ENCODE measurements at places on chromosomes 5 and 9.

DNA sequence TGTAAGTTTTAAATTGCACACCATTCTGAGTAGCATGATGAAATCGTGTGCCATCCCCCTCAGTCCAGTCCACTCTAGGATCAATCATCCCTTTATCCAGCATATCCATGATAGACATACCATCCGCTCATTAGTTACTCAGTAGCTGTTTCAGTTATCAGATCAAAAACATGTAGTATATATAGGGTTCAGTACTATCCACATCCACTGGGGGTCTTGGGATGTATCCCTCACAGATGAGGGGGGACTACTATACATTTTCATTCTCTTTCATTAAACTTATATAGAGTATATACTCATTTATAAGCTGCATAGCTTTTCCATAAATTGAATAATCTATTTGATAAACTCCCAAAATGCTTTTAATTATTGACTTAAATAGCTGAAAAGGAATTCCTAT is 67.6 kb downstream of the MEIKIN start:
- no peak for DNase-seq

DNA sequence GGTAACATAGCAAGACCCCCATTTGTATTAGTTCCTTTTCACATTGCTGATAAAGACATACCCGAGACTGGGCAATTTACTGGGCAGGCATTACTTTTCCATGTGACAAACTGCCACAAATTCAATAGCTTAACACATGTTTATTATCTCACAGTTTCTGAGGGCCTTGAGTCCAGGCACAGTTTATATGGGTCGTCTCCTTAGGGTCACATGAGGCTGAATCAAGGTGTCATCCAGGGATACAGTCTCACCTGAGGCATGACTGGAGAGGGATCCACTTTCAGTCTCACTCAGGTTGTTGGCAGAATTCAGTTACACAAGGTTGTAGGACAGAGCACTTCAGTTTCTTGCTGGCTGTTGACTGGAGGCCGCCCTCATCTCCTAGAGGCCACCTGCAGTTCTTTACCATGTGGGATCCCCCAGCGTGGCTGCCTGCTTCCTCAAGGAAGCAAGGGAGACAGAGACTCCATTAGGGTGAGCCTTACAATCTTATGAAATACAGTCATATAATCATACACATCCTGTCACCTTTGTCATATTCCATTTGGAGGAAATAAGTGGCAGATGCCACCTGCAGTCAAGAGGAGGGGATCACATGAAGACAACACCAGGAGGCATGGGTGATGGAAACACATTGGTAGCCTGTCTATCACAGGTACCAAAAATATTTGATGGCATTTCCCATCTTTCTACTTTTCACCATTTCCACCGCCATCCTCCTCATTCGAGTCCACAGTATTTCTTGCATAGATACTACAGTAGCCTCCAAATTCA is 15.1 kb upstream of the ERAP1 start:
- no peak for DNase-seq

DNA sequence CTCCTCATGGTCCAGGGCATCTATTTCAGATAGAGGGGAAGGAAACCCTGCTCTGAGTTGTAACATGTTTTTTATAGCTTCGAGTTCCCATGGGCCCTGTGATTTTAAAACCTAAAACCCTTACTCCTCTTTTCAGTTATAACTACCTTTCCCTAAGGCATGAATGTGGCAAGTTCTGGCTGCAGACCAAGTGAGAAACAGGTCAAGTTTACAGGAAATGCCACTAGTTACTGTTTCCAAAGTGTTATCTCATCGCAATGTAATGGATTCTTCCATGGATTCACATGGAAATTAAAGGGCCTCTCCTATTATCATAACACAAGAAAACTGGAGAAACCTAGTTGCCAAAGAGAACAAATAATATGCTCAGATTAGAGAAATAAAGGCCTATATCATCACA is 574.5 kb upstream of the GRAMD2B start:
- no peak for DNase-seq

GRCh38 chr9:37800631-37801286 is at the start of gene DCAF10:
Gene DCAF10 (plus strand): TSS chr9:37800797. CDS start chr9:37800867, 70 bp downstream.
- peak; percentile 99 for DNase-seq

DNA sequence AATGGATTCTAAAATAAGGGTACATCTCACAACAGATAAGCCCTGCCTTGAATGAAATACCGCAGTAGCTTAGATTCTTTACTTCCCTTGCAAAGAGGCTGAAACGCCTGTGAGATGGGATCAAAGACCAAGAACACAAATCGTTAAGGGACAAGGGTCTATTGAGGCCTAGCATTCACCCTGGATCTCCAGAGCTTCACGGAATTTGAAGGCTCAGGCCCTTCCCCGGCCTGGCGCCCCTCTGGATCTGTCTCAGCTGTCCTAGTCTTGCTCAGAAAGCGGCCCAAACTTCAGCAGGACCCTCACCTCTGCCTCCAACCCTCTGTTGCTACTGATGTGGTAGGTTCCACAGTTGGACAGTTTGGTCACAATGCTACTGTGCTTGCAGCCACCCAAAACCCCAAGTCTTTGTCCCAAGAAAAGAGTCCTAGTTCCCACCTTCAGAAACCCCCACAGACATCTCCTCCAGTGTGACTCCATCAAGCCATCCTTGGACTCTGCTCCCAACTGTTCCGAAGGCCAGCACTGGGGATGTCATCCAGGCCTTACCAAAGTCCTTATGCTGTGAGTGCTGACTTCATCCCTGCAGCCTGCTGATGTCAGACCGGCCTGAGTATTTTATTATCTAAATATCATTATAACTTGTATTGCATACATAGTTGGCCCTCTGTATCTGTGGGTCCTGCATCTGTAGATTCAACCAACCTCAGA is 9.4 kb downstream of the CORO2A start:
- DNase-seq, result no peak

GRCh38 chr5:129973716-129974426 is 69.6 kb downstream of the CHSY3 start:
- no peak for DNase-seq

DNA sequence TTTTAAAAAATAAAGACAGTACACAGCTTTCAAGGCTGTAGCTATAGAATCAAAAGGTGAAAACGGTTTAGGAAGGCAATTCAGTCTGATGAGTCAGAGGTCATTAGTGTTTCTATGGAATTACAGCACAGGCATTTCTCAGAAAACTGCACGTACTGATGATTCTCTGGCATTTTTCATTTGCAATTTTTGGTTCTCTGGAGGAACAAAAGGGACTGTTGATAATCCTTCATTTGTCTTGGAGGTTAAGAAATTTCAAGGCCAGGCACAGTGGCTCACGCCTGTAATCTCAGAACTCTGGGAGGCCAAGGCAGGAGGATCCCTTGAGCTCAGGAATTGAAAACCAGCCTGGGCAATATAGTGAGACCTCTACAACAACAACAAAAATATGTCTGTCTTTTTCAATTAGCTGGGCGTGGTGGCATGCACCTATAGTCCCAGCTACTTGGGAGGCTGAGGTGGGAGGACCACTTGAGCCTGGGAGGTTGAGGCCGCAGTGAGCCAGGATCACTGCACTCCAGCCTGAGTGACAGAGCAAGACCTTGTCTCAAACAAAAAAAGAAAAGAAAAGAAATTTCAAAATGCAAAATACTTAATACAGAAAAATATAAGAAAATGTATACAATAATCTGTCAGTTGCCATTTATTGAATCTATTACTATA is 27.3 kb downstream of the NR6A1 start:
- DNase-seq, result no peak

GRCh38 chr5:34599471-34600117 is 56.5 kb upstream of the RAI14 start:
- no peak for DNase-seq

DNA sequence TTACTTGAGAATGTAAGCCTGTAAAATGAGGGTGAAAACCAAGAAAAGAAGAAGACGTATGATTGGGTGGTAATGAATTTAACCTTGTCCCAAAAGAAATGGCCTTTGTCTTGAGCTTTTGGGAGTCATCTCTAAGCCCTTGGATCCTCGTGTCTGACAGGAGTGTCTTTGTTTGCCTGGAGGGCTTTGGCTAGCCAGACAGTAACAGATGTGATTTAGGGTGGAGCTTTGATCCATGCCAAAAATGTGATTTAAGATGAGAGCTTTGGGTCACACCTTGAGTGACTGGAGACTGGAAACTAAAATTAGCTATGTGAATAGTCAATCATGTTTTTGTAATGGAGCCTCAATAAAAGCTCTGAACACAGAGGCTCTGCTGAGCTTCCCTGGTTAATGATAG is 25.9 kb upstream of the ZFAND5 start:
- no peak for DNase-seq

DNA sequence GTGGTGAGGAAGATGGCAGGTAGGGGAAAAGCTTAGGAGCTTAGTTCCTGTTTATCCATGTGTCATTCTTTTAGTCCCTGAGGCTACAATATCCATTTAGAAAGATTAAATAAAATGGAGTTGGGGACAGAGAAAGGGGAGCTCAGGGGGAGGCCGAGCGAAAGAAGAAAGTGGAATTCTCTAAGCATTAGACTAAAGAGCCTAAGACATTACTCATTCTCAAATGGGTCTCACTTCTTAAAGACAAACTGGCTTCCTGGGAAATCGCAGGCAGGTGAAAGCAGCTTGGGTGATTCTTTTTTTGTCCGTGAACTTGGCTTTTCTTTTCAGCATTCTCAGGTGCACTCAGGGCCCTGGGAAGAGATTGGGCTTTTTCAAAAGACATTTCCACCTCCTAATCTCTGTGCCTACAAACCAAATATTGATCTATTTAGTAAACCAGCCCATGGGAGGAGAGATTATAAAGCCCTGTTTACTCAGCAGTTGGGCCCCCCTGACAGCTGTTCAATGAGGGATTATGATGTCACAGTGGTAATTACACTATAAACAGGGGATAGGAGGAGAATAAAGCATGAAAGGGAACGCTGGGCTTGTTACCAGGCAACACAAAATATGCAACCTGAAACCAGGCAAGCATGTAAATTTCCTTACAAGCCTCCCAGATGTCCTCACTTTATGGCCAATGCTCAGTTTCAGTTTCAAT is 584.0 kb downstream of the ACTL7B start:
- DNase-seq, result no peak

- DNase-seq, result no peak
Observed at GRCh38 chr5:169106911-169107706, 193.8 kb downstream of the SLIT3 start.

GRCh38 chr9:115275753-115276152 is 157.8 kb upstream of the TNC start:
- DNase-seq, result no peak

DNA sequence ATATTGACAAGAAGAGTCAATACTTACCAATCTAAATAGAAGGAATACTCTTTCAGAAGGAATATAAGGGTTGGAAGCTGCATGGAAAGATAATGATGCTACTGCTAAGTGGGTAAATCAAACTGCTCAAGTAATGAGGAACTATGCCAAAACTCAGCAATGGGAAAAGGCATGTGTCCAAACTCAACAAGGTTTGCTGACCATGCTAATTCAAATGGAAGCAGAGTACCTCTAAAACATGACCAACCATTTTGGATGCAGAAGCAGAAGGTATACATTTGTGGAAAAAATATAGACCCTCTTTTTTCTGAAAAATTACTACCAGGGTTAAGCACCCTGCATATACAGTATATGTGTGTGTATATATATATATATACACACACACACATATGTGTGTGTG is 21.1 kb downstream of the TMEM232 start:
- DNase-seq, result no peak

- no peak for DNase-seq
Observed at GRCh38 chr9:104899759-104900247, 28.2 kb downstream of the ABCA1 start.

DNA sequence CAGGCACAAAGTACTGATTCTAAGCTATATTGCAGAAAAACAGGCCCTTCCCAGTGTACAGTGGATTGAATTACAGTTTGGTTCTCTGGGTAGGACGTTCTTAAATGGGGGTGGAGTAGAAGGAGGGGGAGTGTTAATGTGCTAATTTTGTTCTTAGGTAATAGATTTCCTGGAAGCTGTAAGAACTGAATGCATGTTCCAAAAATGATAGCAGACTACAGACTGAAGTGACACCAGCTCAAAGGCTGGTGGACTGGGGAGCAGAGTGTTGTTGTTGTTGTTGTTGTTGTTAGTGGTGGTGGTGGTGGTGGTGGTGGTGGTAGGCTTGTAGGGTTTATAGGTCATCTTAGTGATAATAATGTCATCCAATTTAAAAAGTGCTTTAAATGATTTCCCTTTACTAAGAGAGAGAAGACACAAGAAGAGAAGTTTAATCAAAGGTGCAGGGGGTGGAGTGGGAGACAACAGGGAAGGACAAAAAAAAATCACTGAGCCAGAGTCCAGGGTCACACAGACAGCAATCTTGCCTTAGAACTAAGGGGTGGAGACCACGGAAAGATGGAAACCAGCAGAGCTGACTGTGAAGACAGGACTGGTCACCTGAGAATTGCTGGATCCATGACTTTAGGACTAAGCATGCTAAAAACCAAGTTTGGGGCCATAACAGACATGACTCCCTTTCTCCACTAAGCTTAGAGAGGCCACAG is 27.0 kb downstream of the TTLL11 start:
- no peak for DNase-seq

DNA sequence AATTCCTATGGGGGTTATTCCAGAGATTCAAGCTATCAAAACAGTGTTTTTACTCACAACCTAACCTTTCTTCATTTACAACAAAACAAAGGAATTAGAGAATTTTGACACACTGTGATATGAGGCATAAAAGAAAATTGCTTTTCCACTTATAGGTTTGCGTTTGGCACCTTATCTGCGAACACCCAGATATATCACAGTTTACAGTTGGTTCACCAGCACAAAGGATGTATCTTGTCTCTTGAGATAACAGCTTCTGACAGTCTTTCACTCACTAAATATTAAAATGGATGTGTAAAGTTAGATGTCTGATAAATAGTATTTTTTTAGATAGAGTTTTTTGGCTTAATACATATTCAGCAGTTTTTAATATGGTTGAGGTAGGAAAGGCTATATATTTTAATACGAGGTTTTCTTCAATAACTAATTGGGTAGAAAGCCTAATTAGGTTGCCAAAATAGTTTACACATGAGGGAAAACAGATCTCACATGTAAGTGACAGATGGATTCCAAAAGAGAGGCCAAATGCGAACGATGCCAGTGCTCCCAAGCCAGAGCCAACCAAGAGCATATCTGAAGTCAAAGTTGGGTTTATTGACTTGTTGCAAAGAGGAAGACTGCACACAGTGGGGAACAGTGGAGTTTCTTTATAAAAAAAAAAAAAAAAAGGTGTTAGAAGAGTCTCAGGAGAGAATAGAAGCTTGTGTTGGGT is 1495.2 kb downstream of the MAT2B start:
- DNase-seq, result no peak

GRCh38 chr9:14992516-14992915 is 82.3 kb upstream of the FREM1 start:
- no peak for DNase-seq

- DNase-seq, result no peak
Observed at GRCh38 chr9:5835808-5836207, 2.9 kb upstream of the ERMP1 start.

- no peak for DNase-seq
Observed at GRCh38 chr9:17315341-17315740, 180.5 kb downstream of the CNTLN start.

DNA sequence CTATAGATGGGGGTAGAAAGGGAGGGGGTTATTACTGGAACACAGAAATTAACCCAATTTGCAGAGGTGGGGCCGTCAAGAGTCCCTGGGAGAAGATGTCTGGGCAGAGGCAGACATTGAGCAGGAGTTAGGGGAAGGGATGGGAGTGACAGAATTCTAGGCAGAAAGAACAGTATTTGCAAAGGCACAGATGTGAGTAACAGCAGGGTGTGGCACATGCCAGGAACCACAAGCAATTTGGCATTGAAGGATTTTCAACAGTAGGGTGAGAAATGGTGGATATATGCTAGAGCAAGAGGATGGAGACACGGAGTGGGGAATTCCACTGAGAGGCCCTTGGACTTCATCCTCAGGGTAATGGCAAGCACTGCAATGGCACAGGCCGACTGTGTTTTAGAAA is 71.6 kb upstream of the FRRS1L start:
- no peak for DNase-seq

- DNase-seq, result no peak
Observed at GRCh38 chr9:137823986-137824771, 53.4 kb upstream of the CACNA1B start.

All from activated CD8-positive, alpha-beta memory T cell treated with anti-CD3 and anti-CD28 coated beads, Interleukin-2, amount 50 U/mL, for 48 hours (primary cell).